ENCODE measurements at places on chromosomes 6 and 20.

- no peak for DNase-seq
These were observed 49.4 kb downstream of the ERMARD start for GRCh38 chr6:169800668-169801395.

- peak; percentile 19 for DNase-seq
These were observed 51.7 kb downstream of the CHMP4B start for GRCh38 chr20:33862709-33863403.

DNA sequence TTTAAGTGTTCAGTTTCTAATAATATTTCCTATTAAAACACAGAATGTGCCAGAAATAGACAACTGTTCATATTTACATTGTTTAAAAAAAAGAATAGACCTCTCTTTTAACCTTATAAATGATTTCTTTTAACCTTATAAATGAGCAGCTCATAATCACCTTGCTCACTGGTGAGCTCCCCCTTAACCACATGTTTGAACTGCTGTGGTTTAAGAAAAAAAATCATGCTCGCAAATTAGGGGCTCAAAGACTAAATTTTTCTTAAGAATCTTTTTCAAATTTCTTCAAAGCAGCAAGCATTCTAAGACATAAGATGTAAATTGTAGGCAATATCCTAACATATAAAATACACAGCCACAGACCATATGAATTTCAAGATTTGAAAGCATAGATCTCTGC lies 32.8 kb downstream of the FAM8A1 start:
- peak; percentile 34 for DNase-seq

GRCh38 chr6:161242779-161243693 lies 30.8 kb downstream of the AGPAT4 start:
- DNase-seq = peak; percentile 72

DNA sequence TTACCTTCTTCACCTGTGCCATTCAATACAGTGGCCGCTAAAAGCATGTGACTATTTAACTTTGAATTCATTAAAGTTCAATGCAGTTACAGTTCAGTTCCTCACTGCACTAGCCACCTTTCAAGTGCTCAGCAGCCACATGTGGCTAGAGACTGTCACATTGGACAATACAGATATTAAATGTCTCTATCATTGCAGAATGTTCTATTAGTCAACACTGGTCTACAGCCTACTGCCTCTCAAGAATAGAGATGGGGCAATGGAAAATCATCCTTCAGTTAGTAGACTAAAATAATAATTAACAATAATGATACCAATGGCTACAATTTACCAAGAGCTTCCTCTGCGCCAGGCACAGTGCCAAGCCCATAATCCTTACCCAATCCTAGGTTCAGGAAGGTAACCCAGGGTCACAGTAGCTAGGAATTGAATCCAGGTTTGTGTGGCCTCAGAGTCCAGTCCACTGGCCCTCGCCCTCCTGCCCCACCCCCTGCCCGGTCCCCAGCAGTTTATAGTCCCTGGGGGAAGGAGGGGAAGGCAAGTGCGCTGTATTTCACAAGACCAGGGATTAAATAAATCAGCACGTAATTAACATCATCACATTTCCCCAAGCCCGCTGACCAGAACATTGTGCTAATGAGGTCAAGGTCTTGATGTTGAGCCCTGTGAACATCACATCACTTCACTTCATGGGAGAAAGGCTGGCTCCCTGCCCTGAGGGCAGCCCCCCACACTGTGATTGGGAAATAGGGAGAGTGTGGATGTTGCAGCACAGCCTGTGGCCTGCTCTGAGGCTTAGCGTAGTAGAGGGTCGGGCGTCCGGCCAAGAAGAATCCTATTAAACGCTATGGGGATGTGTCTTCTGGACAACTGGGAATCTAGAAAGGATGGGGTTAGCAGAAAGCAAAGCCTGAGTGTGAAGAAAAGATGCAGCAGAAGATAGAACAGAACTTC lies 147.2 kb downstream of the VEGFA start:
- DNase-seq = no peak

GRCh38 chr20:38113401-38114325 lies 51.4 kb downstream of the TGM2 start:
- DNase-seq = no peak

GRCh38 chr6:124430740-124431318 lies 531.4 kb upstream of the RNF217 start:
- no peak for DNase-seq

DNA sequence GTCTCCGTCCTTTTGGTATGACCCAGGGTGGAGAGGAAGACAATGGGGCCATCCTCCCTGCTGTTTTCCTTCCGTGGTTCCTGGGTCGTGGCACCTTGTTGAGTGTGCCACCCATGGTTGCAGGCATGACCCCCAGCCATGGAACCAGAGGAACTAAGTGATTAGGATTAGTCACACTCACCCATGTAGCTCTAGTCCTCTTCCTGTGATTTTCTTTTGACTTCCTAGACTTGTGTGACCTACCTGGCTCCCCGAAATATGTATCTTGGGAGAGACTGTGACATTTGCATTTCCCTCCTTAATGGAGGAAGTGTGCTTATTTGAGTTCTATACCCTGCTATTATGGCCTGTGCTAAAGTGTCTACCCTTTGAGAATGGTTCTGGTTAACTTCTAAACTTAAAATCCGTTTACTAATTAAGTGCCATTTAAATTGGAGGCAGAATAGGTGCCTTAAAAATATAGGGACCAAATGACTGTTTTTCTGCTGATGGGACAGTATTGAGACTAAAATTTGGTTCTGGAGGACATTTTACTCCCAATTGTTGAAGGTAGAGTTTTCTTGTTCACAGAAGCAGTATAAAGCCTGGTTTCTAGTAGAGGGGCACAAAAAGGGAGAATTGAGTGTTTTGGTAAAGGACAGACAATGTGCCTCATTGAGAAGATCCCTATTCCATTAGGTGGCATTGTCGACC lies 545.6 kb downstream of the HDGFL1 start:
- no peak for DNase-seq

GRCh38 chr6:109840796-109841195 lies 137.3 kb upstream of the GPR6 start:
- DNase-seq = no peak

DNA sequence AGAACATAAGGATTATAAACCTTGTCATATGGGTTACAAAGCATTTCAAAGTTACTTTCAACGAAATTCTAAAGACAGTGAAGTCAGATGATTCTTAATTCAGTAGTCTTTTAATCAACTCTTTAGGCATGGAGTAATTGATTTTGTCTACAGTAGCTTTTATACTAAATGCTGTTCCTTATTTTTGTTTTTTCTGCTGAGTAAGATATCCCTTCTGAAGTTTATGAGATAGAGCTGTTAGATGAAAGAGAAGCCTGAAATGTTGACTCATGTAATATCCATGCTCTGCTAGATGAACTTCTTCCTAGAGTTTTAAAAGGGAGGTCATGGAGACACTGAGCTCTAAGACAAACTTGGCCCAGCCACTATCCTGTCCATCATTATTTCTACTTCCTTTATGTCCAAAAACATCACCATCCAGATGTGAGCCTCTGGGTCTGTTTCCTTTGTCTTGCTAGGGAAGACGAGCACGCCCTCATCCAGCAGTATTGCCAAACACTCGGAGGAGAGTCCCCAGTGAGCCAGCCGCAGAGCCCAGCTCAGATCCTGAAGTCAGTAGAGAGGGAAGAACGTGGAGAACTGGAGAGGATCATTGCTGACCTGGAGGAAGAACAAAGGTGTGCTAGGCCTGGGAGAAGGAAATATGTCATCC lies 550.3 kb downstream of the UTRN start:
- DNase-seq = no peak

DNA sequence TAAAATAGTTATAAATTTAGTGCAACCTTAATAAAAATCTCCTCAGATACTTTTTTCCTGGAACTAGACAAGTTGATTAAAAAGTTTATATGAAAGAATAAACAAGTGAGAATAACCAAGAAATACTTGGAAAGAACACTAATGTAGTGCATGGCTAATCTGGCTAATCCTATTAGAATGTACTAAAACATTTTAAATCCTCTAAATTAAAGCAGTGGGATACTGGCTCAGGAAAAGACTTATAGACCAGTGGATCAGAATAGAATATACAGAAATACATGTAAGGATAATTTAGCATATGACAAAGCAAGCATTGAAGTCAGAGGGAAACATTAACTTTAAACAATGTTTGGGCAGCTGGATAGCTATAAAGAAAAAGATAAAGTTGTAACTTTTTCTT lies 41.1 kb upstream of the ERVFRD-1 start:
- no peak for DNase-seq

DNA sequence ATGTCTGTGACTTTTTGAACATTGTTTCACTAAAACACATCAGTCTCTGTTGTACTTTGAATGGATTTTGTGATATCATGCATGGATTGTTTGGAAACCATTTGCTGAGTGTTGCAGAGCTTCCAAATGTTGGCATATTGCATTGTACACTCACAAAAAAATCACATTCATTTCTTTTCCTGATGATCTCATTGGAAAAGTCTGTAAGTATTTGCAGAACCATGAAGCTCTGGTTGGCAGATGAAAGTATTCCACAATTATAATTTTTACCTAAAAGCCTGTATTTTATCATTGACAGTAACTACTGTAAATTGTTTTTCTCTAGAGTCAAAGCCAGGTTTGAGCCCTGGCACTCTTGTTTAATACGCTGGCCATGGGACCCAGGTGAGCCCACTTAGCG lies 42.1 kb downstream of the VAPB start:
- DNase-seq = no peak

DNA sequence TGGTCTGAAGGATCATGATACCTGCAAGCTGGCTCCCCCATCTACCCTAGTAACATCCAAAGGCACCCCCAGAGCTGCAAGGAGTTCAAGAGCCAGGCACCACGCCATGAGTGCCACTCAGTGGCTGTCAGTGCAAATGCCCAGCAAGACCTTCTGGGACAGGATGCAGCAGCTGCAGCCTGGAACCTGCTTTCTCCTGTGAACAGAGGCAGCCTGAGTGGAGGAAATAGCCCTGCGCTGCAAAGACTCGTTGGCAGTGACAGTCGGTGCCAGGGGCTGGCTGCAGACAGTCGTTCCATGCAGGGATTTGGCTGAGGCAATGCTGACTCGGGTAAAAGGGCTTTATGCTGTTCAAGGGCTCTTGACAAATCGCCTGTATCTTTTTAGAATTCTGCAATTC lies 15.7 kb upstream of the SSTR4 start:
- no peak for DNase-seq

- DNase-seq = no peak
These were observed 11.4 kb downstream of the MRPL14 start for GRCh38 chr6:44115866-44116265.

DNA sequence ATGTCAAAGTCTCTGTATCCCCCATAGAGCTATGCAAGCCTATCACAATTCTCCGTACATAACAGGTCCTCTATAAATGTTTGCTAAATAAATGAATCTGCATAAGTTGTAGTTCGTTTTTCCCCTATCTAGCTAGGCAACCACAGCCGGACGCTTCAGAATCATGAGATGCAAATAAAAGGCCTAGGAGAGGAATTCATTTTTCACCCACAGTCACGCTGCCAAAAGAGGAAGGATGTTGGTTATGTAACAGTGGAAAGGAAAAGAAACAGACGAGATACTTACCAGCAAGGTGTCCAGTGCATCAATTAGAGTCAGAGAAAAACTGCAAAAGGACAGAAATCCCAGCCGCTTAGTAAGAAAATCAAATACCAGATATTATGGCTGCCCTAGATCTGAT lies 2.4 kb downstream of the EDEM2 start:
- peak; percentile 31 for DNase-seq

- DNase-seq = no peak
These were observed 94.4 kb upstream of the IMPG1 start for GRCh38 chr6:76166874-76167273.

DNA sequence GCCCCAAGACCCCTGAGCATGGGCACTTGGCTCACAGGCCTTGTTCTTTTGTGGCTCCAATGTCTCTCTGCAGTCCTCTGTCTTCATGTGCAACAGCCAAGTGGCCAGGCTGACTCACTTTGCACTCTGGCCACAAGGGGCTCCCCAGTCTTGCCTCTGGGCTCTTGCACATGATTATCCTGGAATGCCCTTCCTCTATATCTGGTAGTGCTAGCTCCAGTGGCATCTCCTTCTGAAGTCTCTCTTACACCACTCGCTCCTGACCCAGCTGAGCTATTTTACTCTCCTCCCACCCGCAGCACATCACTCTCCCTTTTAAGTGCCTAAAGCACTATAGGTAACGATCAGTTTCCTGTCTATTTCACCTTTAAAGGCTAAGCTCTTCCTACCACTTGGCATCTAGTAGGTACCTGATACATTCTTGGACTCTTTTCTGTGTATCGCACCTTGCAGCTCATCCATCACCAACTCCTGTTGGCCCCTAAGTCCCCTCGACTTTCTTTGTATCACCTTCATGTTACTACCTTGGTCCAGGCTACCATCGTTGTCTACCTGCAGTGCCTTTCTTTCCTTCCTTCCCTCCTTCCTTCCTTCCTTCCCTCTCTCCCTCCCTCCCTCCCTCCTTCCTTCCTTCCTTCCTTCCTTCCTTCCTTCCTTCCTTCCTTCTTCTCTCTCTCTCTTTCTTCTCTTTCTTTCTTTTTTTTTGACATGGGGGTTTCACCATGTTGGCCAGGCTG lies 211.9 kb upstream of the RNF24 start:
- no peak for DNase-seq

GRCh38 chr6:43921039-43921438 lies 151.0 kb downstream of the VEGFA start:
- DNase-seq = no peak

- DNase-seq = no peak
These were observed 23.5 kb upstream of the HTR1E start for GRCh38 chr6:86913795-86914194.

- DNase-seq = no peak
These were observed 30.2 kb upstream of the IL17A start for GRCh38 chr6:52155791-52156576.

GRCh38 chr6:17032988-17033634 lies 68.7 kb upstream of the STMND1 start:
- DNase-seq = no peak

GRCh38 chr6:89562093-89562973 lies 76.2 kb downstream of the LYRM2 start:
- DNase-seq = no peak

DNA sequence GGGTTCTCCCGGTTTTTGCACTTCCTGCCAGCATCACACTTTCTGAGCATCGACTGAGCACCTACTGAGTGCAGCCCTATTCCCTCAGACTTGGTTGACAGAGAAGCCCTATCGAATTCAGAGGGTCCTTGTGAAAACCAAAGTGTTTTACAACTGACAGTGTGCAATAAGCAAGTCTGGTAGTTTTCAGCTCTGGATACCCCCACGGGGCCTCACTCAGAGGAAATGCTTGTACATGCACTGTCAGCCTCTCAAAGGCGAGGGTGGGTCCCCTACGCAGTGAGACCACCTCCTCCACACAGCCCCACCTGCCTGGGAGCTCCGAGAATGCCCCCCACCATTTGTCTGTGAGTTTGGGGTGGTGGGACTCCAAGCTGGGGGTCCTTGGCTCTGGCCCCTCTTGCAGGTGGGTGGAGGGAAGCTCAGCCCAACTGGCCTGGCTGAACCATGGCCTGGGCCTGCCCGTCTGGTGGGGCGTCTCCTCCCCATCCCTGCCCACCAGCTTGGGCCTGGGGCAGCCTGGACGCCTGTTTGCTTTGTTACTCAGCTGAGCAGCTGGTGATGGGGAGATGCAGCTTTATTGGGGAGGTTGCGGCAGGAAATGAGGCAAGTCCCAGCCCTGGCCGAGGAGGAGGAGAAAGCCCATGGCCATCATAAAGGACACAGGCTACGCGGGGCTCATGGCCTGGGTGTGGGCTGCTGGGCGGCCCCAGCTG lies 1.7 kb downstream of the SPDEF start:
- no peak for DNase-seq

GRCh38 chr20:48057739-48058138 lies 272.5 kb upstream of the SULF2 start:
- DNase-seq = no peak

- no peak for DNase-seq
These were observed 219.0 kb downstream of the THBS2 start for GRCh38 chr6:169034516-169035167.

GRCh38 chr20:56391596-56392131 lies 351 bp downstream of the AURKA start:
- no peak for DNase-seq

All from CD4-positive, alpha-beta T cell treated with Interleukin-4 for 1 hour (primary cell).